Neural crest cell (in vitro differentiated cells): ENCODE measurements at places on chromosomes 7 and 10.

GRCh38 chr10:3538656-3539531, 246.1 kb downstream of the KLF6 start:
- no peak for DNase-seq

DNA sequence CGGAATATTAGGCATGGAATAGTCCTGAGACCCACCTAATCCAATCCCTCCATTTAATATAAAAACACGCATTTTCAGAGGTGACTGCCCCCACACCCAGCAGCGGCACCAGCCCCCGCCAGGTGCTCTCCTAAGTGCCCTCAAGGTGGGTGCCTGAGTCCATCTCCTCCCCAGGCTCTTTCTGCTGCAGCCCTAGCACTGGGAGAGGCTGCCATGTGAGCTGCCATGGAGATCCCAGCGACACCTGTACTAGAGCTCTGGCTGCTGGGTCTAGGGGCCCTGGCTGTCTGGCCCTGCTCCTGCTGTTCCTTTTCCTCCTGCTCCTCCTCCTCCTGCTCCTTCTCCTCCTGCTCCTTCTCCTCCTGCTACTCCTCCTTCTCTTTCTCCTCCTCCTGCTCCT, 191.1 kb upstream of the BMPER start:
- no peak for DNase-seq

- no peak for DNase-seq
Measured at GRCh38 chr7:106522696-106523095, 138.3 kb downstream of the CCDC71L start.

DNA sequence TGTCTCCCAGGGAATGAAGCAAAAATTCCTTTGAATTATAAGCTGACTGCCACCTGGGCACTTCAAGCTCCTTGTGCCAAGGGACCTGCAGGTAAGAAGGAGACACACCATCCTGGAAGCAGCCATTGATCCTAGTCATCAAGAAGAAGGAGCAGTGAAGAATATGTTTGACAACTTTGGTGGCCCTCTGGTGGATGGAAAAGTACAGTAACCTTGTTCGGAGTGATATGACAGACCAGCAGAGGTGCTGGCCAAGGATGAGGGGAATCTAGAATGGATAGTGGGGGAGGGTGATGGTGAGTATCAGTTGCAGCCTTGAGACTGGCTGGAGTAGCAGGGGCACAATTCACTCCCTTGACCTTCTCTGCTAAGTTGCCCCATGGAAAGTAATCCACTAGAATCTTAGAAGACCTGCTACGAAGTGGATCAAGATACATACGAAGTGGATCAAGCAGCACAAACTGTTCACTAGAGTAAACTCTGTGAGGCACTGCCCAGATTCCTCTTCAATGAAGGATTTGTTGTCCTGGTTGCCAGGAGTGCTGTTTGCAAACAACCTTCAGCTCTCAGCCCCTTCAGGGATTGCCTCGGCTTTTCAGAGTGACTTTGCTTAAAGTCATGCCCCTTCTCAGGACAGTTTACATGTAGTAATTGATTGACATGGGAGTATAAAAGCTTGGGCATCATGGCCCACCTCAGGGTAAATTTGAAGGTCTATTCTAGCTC, 44.8 kb upstream of the ORC5 start:
- no peak for DNase-seq

DNA sequence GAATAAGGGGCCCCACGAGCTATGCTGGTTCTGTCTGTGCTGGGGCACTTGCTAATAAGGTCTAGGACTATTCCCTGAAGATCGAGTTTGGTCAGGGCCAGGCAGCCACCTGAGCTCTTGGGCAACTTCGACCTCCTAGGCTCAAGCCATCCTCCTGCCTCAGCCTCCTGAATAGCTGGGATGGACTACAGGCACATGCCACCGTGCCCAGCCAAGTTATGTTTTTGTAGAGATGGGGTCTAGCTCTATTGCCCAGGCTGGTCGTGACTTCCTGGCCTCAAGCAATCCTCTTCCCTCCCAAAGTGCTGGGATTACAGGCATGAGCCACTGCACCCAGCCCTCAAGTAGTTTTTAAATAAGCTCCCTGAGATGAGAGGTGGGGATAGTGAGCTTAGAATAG, 2.9 kb downstream of the ZP3 start:
- DNase-seq = no peak

- DNase-seq = no peak
Measured at GRCh38 chr10:104331208-104331838, 6.9 kb downstream of the ITPRIP start.

- DNase-seq = no peak
Measured at GRCh38 chr10:82252081-82252480, 377.1 kb downstream of the NRG3 start.
